AG08395 (cell line): ENCODE measurements at places on chromosomes 7 and 10.

DNA sequence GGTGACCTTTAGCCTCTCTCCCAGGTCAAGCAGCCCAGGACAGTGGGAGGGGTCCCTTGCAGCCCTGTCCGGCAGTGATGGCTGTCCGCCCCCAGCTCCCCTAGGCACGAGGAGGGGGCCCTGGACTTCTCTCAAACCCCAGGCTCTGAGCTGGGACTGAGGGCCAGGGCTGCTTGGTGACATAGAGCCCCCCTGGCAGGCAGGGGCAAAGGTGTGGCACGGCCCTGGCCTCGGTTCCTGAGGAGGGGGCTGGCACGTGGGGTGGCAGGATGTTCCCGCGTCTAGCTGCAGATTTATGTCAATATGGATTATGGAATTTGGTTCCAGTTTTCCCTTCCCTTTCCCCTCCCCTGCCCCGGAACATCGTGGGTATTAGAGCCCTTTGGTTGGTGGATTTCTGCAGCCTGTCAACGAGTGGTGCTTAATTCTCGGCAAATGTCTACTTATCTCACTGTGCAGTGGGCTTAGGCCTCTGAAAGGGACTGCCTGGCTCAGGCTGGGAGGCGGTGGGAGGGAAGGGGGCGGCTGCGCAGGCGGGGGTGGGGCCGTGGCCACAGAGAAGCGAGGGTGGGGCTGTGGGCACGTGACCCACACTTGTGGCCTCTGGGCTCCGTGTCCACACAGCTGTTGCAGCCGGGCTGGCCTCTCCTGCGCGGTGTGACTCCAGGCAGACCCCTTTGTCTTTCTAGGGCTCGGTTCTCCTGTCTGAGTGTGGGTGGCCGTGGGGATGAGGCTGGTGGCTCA, 19.3 kb downstream of the UNCX start:
- DNase-seq = no peak

DNA sequence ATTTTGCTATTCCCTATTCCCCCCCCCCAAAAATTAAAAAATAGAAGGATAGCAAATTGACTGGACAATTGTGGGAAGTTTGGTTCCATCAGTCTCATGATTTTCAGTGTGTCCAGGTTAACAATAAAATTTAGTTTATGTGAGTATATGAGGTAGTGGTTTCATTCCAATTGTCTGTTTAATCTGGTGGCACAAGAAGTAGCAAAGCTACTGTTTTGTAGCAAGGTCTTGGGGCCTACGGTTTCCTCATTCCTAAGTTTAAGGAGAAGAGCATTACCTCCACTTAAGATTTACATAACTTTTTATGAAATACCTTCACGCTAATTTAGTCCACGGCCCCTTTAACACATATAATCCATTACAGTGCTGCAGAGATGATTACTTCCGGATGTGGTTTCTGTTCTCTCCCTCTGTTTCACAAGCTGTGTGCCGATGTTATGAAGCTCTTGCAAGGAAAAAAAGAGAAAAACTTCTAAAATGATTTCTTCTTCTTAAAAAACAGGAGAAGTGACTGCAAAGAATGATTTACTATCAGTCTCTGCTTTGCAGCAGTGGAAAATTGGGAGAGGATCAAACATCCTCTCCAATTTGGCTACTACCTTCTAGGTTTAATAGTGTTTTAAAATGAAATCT, 32.7 kb upstream of the NPVF start:
- peak; percentile 61 for DNase-seq

DNA sequence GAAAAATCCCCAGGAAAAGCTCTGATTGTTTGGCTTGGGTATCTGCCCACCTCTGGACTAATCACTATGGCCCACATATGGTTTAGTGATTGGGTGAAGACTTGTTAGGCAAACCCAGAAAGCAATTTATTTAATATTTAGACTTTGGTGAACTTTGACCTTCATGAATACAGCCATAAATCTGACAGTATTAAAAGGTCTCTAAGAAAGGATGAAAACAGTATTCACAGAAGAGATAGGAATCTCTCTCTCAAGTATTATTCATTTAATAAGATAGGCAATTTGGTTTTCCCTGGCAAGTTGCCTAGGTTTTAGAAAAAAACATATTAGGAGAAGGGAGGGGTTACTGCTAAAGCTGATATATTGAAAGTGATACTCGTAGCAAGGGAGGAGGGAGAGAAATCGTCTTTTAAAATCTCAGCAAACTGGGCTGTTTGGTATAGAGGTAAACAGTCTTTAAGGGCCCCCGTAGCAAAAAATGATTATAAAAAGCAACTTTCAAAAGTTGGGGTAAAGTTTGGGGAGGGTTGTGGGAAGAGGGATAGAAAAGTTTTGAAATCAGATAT, 57.1 kb downstream of the LSMEM1 start:
- DNase-seq = no peak

- no peak for DNase-seq
Measured at GRCh38 chr10:45063591-45064231, 63.0 kb downstream of the ZNF22 start.

DNA sequence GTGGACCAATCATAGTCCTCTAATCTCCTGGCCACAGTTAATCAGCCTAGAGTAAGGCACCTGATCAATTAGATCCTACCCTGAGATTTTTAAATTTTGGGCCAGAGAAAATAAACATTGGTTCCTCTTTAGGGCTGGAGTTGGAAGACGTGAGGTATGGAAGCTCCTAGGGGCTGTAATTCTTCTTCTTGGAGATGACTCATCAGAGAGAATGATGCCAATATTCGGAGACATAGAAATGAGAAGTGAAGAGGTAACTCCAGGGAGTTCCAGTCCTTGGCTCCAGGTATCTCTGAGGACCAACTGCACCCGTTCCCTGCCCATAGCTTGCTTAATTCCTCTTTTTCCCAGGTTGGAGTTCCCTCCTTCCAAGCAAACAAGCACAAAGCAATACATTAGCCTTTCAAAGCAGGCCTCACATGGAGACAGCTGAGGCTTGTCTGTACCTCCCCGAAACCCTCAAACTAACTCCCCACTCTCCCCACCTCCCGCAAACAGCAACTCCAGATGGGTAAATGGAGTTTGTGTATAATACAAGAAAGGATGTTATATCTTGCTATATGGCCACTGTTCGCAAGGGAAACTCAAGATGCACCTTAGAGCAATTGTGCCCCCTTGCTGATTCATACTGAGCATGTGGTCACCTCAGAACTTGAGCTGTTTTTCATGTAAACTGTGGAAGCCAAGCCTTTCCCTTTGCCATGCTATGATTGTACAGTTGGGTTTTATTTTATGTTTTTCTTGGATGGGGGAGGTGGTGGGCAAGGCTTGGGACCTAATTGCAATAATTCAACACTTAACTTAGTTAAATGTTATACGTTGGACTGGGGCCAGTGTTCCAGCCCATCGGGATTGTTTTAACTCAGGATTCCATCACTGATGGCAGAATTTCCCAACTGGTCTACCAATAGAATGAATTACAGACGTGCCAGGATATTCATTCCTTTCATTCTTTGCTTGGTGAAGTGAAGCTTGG, 29.3 kb downstream of the PIK3AP1 start:
- peak; percentile 27 for DNase-seq

DNA sequence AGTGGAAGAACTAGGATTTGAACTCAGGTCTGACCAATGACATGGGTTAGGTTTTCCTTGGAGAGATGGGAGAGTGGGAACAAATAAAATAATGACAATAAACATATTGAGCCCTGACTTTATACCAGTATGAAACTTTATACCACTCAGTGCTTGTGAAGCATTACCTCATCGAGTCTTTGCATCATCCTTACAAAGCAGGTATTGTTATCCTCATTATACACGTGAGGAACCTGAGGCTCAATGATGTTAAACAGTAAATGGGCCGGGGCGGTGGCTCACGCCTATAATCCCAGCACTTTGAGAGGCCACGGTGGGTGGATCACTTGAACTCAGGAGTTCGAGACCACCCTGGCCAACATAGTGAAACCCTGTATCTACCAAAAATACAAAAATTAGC, 47.7 kb downstream of the HHEX start:
- no peak for DNase-seq

- DNase-seq = no peak
Measured at GRCh38 chr10:113933894-113934532, 79.6 kb downstream of the NHLRC2 start.

DNA sequence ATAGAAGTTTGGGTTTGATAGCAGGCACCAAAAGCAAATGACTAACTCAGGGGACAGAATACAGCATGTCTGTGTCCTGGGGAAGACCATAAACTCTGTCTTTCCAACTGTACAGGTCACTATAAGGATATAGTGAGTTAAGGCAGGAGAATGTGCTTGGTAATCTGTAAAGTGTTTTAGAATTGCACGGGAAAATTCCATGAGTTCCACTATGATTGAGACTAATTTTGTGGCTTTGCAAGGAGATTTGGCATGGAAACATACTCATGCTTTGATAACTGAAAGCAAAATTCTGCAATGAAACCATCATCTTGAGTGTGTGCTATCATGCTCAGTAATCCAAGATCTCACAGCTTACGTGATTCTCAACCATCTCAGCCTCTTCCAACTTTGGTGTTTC, 152.6 kb downstream of the PKD1L1 start:
- DNase-seq = peak; percentile 86

GRCh38 chr7:7177044-7177517, 5.3 kb upstream of the C1GALT1 start:
- DNase-seq = peak; percentile 23

- DNase-seq = no peak
Measured at GRCh38 chr7:143503261-143503660, 25.6 kb downstream of the TAS2R41 start.

DNA sequence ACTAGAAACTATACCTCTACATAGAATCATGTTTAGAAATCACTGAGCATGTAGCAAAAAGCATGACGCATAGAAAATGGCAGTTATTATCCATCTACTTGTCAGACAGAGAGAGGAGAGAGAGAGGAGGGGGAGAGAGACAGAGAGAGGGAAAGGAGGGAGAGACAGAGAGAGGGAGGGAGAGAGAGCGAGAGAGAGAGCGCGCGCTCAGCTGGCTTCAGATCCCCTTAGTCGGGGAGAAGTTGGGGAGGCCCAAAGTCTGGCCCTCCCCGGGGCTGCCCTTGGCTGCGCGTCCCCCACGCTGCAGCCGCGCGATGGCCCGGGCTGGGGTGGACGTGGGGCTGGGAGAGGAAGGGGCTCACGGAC, 37.0 kb downstream of the CNPY1 start:
- no peak for DNase-seq

- peak; percentile 64 for DNase-seq
Measured at GRCh38 chr7:18590744-18591340, 95.3 kb downstream of the HDAC9 start.

DNA sequence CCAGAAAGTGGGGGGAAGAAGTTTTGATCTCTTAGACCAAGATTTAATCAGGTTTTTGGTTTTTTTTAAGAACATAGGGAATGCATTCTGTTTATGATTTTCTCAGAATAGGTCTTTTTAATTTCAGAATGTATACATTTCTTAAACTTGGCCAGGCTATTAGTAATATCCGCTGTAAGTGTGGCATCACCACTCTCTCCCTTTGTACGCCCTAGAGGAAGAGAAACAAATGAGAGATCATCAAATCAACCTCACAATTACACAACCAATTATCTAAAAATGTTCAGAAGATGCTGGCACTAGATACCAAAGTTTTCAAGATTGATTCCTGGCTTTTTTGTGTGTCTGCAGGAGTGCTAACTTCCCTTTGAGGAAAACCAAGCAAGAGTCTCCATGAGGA, 70.0 kb downstream of the KLF6 start:
- DNase-seq = no peak

- DNase-seq = no peak
Measured at GRCh38 chr7:112280267-112280666, 73.8 kb downstream of the ZNF277 start.

DNA sequence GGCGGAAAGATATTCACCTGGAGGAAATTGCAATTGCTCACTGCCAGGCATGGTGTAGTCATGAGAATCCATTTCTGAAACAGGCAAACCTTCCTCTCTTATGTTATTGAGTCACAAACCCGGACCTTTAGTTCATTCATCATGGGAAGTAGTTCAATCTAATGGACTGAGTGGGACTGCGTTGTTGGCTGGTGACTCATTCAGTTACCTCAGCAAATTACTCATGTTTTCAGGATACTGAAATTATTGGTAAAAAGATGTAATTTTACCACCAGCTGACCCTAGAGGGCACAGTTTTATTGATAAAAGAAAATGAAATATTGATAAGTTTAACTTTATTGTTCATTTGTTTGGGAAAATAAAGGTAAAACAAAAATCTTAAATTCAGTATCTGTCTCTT, 1194.4 kb upstream of the SORCS1 start:
- DNase-seq = peak; percentile 90

- DNase-seq = no peak
Measured at GRCh38 chr7:36289833-36290661, 99.6 kb upstream of the ANLN start.

DNA sequence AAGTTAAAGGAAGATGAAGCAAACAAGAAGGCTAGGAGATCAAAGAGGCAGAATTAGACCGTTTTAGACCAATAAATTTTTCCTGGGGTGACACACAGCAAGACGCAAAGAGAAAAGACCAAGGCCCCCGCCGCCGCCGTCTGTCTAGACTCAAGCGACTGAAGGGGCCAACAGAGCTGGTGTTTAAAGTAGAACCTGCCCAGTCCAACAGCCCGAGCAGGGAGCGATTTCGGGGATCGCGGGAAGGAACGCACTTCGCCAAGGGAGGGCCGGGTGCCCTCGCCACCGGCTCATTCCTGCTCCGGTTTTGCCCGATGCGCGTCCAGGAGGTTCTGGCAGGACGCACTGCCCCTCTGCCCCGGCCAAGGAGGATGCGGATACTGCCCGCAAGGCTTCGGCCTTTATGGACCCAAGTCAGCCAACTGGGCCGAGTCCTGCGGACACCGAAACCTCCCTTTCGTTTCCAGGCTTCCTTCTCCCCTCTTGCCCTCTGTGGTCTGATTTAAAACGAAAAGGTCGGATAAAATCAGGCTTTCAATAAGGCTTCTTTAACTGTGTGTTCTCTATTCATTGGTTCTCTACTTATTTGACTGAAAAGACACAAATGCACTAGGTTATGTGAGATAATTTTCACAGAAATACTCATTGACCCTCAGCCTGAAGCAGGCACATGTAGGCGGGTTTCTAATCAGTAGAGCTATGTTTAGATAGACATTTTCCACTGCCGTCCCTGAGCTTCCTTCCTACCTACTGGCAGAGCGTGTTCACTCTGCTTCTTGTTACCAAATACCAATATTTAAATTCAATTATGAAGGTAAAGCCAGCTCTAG, 2.2 kb upstream of the HOXA7 start:
- DNase-seq = no peak

DNA sequence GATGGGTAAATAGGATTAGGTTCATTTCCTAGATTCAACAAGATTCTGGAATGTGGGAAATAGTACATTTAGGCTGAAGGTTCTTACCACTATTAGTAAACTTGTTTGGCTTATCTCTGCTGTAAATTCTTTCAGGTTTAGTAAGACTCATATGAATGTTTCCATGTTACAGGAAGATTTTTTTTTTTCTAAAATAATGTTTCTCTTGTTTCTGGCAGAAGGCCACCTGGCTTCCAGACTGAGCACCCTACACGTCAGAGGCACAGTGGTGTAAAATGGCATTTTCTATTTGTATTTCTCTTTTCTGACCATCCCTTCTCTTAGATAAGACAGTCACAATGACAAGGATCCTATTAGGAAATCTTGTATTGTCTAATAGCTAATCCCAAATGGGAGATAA, 22.7 kb upstream of the AASS start:
- peak; percentile 48 for DNase-seq

- no peak for DNase-seq
Measured at GRCh38 chr7:26388256-26388655, 96.6 kb downstream of the SNX10 start.

- DNase-seq = no peak
Measured at GRCh38 chr7:101739775-101740398, 77.5 kb upstream of the CUX1 start.

- DNase-seq = no peak
Measured at GRCh38 chr10:12213621-12214020, 17.6 kb downstream of the CDC123 start.

GRCh38 chr7:116955801-116956476, 2.6 kb downstream of the ST7 start:
- DNase-seq = no peak
